ENCODE measurements at places on chromosomes 16 and 17. TPM values are rescaled to one million over a fixed set of nuclear protein-coding genes. Genes with fewer than 3 reads are reported as not detected.
A peak's percentile ranks its signal among the peaks of the same experiment; 100 is the strongest.

DNA sequence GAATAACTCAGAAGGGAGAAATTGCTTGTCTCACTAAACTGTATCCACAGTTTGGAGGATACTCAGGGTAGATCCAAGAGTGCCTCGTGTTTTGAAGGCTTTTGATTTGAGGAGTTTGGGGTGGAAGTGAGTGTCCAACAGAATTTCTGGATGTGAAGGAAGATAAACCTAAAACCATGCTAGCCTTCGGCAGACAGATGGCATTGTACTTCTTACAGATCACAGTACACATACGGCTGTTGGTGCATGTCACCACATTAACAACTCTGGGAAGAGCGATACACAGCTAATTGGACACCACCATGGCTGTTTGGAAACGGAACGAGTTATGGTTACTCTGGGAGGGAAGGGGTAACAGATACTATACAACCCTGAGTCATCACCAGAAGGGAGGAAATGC is 420.4 kb downstream of the GRIN2A start:
- no peak for DNase-seq

- no peak for DNase-seq
Observed at GRCh38 chr16:6616746-6617145, 715.9 kb upstream of the RBFOX1 start.

- no peak for DNase-seq
Observed at GRCh38 chr17:28907709-28908475, 5.0 kb upstream of the DHRS13 start.

GRCh38 chr16:51181503-51181811 is 30.4 kb upstream of the SALL1 start:
- DNase-seq, result no peak

DNA sequence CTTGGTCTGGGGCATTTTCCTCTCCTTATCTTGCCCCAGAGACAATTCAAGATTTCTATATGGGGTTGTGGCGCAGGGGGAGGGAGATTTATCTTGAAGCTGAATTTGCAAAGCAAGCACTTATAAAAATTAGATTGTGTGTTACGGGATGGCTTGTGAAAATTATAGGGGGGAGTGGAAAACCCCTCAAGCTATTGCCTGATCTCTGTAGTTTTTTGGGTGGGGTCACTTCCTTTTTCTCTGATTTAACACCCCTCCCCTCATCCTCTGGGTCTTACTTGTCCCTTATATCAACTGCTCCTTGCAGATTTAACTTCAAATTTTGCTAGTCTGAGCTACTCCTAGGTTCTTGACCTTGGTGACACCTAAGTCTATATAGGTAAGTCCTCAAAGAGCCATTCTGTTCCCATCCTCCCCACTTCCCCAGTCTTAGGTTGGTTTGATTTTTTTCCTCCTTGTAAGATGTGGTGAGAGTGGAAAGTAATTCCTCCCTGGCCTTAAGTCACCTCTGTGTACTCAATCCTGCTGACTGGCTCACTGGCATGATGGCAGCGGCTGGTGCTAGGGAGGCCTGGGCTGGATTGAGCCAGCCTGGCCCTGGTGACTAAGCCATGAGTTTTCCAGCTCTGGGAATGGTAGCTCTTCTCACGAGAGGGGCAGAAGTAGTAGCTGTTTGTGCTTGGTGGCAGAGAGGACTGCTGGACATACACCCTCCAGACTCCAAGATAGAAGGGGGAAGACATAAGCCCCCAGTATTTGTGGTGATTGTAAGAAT is 2.3 kb downstream of the ARL4D start:
- DNase-seq, result no peak

The SPATA32 gene
- total RNA-seq, result 0.39 TPM

DNA sequence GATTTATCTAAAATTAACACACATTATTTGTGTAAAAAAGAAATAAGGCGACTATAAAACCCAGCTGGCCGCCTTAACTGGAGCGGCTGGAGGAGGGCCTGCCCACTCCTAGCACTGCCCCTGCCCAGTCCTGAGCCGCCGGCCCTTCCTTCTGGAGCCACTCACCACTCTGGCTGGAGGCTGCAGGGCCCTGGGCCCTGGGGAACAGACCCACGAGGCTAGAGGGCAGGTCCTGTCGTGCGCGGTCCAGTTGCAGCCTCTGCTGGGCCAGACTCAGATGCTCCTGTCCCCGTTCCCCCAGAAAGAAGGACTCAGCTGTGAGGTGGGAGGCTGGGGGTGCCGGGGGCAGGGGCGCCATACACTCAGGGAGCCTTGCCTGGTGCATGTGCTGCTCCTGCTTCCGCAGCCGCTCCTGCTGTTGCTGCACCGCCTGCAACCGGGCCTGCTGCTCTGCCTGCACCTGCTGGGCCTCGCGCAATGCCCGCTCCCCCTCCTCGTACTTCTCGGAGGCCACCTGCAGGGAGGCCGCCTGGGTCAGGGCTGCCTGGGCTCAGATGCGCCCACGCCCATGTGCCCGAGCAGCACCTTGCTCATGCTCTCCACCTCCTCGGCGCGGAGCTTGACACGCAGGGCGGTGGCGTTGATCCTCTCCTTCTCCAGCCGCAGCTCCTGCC is 9.0 kb upstream of the MRPL38 start:
- DNase-seq, result no peak

DNA sequence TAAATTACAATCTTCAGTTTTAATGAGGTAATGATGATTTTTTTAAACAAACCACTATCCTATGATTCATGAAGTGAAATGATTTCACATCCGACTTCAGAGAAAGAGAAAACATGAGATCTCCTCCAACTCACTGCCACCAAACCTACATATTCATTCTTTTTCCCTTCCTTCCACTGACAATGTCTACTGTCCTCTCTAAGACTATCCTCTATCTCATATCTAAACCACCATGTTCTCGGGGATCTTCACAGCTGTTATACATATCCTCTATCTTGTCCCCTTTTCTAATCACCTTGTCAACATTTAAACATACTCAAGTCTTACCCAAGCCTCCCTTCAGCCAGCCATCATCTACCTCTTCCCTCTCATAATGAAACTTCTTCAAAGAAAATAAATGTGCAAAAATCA is 53.5 kb downstream of the SMURF2 start:
- no peak for DNase-seq

- no peak for DNase-seq
Observed at GRCh38 chr17:77474292-77474988, 333.7 kb downstream of the SEC14L1 start.

GRCh38 chr17:31391496-31391949 is at the start of gene RAB11FIP4:
RAB11FIP4 (plus strand) TSS chr17:31391675; CDS start chr17:31391853, 178 bp downstream.
- no peak for DNase-seq

The RHBDF1 gene
- 0.53 TPM for total RNA-seq

GRCh38 chr16:21159281-21159951 is 942 bp downstream of the LDAF1 start:
- DNase-seq, result no peak

The CARD14 gene
- 0.06 TPM for total RNA-seq

The PITPNC1 gene
- total RNA-seq, result 116 TPM

- DNase-seq, result no peak
Observed at GRCh38 chr17:16662936-16663335, 9.3 kb upstream of the ZNF624 start.

GRCh38 chr16:19837984-19838707 is 46.5 kb downstream of the GPRC5B start:
- no peak for DNase-seq

- no peak for DNase-seq
Observed at GRCh38 chr16:28219282-28219681, 7.5 kb upstream of the XPO6 start.

The CCL17 gene
- total RNA-seq, result 0.93 TPM

DNA sequence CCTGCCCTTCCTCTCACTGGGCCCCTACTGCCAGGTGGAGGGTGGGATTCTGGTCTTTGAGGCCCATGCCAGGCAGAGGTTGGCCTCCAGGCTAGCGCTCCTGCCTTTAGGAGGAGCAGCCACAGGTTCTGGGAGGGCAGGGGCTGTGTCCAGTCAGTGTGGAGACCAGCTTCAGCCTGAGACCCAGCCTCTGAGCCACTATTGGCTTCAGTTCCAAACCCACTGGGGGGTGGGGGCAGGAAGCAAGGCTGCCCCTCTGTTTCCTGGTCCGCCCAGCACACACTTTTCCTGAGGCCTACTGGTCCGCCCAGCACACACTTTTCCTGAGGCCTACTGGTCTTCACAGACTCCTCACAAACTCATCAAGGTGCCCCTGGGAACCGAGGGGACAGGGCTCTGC is 16.4 kb downstream of the SLC5A10 start:
- DNase-seq, result no peak

The ITGAD gene
- 0.23 TPM for total RNA-seq

DNA sequence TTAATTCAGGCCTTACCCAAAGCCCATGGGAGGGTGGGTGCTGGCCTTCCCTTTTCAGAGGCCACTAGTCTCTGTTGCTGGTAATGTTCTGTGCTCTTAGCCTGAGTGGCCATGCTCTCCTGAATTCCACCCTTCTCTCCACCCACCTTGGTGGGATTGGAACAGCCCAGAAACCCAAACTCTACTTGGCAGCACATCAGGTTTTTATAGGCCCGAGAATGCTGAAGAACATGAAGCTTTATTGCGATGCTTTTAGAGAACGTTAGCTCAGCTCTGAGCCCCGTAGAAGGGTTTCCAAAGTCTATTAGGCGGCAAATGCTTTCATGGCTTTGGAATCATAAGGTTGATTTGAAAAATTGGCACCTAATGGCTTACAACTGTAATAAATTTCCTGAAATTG is 209.3 kb downstream of the MSI2 start:
- no peak for DNase-seq

DNA sequence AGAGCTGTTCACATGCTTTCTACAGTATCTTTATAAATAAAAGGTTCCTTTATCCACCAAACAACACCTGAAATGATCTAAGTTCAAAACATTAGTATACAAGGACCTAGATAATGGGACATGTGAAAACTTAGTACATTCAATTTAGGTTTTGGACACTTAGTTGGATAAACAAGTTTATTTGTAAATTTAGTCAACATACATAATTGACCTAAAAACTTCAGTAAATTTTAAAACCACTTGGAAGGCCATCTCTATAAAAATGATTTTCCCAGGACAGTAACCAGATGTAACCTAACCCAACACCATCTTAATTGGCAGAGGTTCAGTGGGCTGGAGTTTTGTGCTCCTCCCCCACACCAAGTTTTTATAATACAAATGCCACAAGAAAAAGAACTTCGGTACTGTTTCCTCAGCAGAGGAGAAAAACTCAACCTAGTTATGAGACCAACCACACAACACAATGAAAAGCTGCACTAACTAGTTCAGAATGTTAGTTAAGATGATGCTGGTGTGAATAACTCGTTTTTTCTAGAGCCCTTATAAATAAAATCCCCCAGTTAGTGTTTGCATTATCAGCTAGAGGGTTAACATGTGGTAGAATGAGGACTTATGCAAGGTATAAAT is 7.2 kb upstream of the UNK start:
- no peak for DNase-seq

GRCh38 chr17:39166437-39167335 is 725 bp upstream of the ARL5C start:
- no peak for DNase-seq

The QPRT gene
- total RNA-seq, result 1.4 TPM

DNA sequence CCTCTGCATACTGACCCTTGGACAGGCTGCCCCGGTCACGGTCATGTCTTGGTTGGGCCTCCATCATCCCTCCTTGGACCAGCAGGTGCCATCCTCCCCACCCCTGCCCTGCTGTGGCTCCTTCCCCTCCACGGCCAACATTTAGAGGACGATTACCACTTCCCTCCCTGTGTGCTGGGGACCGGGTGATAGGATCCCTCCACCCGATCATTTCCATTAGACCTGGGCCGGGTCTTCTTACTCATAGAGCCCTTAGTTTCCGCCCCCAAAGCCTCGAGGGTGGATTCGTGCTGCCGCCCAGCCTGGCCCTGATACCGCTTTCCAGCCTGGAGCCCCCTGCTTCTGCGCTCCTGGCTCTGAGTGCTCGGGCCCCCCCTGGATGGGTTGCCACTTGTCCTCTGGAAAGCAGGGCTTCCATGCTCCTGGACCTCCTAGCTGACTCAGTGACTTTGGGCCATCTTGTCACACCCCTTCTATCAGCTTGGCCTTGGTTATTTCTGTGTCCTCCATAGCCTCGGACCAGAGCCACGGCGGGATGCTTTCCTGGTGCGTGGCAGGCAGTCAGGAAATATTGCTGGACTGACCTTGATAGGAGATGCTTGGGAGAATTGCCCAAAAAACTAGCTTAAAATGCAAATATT is 171.4 kb downstream of the SEC14L1 start:
- no peak for DNase-seq

- DNase-seq, result no peak
Observed at GRCh38 chr17:28950752-28951427, 428 bp downstream of the PHF12 start.

GRCh38 chr17:1036171-1036844 is 39.4 kb downstream of the TIMM22 start:
- DNase-seq, result no peak

DNA sequence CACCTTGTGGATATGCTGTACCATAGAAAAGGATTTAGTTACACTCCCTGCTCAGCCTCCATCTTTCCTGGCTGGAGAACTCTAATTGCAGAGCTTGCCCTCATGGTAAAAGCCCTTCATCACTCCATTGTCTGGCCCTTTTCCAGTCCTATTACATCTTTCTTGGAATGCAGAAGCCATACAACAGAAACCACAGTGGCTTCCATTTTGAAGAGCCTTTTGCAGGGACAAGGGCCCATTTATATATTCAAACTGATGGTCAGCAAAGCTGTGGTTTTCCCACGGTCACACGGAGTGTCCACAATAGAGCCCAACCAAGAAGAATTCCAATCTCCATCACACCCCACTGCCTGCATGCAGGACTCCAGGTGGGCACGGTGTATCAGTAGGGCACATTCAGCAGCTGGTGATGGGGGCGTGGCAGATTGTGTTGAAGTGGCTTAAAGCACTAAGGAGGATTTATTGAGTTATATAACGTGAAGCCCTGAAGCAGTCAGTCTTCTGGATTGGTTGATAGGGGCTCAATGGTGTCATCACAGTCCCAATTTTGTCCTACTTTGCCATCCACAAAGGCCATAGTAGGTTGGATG is 20.3 kb downstream of the COPRS start:
- no peak for DNase-seq

The EFCAB5 gene
- 0.79 TPM for total RNA-seq

DNA sequence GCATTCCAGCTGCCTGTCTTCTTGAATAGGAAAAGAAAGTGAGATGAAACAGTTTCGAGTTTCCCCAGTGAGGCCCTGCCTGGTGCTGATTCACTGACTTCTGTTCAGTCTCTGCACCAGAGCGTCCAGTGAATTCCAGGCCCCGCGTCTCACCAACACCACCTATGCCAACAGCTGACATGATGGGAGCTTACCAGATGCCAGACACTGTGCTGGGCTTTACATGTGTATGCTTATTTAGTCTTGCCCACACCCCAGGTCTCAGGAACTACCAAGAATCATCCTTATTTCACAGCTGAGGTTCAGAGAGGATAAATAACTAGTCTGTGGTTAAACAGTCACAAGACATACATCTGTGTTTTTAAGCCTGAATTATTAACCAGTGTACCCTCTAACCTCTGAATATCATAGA is 29.1 kb upstream of the IRX6 start:
- no peak for DNase-seq

DNA sequence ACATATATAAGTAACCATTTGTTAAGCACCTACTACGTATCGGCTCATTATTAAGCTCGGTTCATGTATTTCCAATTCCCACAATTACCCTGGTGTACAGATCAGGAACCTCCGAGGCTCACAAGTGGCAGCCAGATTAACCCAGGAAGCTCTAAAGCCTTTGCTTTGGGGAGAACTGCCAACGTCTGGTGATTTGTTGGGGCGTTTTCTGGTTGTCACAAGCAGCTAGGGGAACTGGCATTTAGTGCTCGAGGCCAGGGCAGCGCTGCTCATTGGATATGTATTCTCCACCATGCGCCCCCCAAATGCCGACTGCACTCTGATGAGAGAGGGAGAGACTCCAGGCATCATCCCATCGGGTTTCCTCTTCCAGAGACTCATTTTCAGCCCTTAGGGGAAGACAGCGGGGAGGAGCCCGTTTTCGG is 541 bp downstream of the ZNF18 start:
- DNase-seq, result peak; percentile 8

- DNase-seq, result peak; percentile 55
Observed at GRCh38 chr16:67000384-67001351, 12.3 kb downstream of the CES4A start.
